Activated T-cell treated with anti-CD3 and anti-CD28 coated beads, Interleukin-2, amount 50 U/mL, for 72 hours (primary cell): ENCODE measurements at places on chromosomes 12 and 14. TPM values are rescaled to one million over a fixed set of nuclear protein-coding genes. Genes with fewer than 3 reads are reported as not detected.

GRCh38 chr14:51219473-51220448 is 20.3 kb upstream of the TMX1 start:
- no peaks in the 10 kb centered on the region for H3K4me1 ChIP-seq
- H3K27me3 ChIP-seq: no peaks in the 10 kb centered on the region
- H3K4me3 ChIP-seq: no peak overlapping the region
- no peak overlapping the region for H3K27ac ChIP-seq
- DNase-seq: no peak

GRCh38 chr14:71694591-71695530 is 237.4 kb upstream of the RGS6 start:
- H3K36me3 ChIP-seq: peaks cover 8% of the 10 kb centered on the region
- H3K27ac ChIP-seq: no peak overlapping the region
- H3K4me1 ChIP-seq: peaks cover 14% of the 10 kb centered on the region

GRCh38 chr14:65184032-65184764 is 81.9 kb upstream of the MAX start:
- H3K36me3 ChIP-seq: peaks cover 6% of the 10 kb centered on the region
- no peak for DNase-seq
- no peak overlapping the region for H3K4me3 ChIP-seq
- peaks cover 23% of the 10 kb centered on the region for H3K27me3 ChIP-seq

Gene ANO2
- total RNA-seq: not detected

Gene ZNF839
- 21.5 TPM for total RNA-seq

DNA sequence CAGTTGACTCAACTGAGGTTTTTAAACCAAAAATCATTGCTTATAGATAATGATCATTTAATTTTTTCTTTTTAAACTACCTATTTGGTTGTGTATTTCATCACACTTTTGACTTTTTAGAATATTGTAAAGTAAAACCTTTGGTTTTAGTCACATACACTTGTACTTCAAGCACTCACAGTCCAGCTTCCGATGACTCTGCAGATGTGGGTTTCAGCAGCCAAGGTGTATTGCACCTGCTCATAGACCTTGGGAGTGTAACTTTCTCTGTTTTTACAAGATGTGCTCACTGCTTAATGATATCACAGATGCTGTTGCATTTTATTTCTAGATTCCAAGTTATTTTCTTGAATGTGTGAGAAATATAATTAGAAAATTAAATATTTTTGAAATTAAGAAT is 188.3 kb upstream of the SLC38A2 start:
- H3K27ac ChIP-seq: no peak overlapping the region
- H3K4me1 ChIP-seq: peaks cover 56% of the 10 kb centered on the region
- no peak for DNase-seq

Gene ITGA7
- total RNA-seq: 8.9 TPM

DNA sequence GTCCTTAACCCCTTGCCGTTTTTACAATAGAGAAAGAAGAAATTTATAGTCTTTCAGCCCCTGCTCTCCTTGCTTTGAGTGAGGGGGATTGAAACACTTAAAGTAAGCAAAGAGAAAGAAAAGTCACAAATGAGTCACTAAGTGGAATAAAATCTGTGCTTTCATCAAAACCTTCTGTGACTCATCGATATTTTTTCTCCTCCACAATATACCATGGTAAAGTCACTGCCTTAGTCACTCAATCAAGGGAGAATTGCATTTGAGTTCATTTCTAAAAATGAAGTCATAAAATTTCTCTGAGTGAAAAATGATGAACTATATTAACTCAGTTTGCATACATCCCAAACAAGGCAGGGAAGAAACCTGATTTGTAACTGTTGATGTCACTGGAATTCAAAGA is 470.3 kb downstream of the FOXG1 start:
- no peak overlapping the region for H3K27ac ChIP-seq
- H3K27me3 ChIP-seq: no peaks in the 10 kb centered on the region
- H3K36me3 ChIP-seq: no peaks in the 10 kb centered on the region
- no peak overlapping the region for H3K4me3 ChIP-seq
- no peaks in the 10 kb centered on the region for H3K4me1 ChIP-seq

- H3K4me3 ChIP-seq: no peak overlapping the region
- no peaks in the 10 kb centered on the region for H3K4me1 ChIP-seq
- no peak overlapping the region for H3K27ac ChIP-seq
- DNase-seq: no peak
Observed at GRCh38 chr12:66379616-66380015, 77.3 kb downstream of the HELB start.

Gene MCRS1
- 59.4 TPM for total RNA-seq

GRCh38 chr14:21874167-21874566 is 200.5 kb upstream of the OR4E1 start:
- no peaks in the 10 kb centered on the region for H3K27me3 ChIP-seq
- peak overlapping the region; percentile 54 for H3K4me3 ChIP-seq
- DNase-seq: no peak
- peak overlapping the region; percentile 42 for H3K27ac ChIP-seq
- peaks cover 37% of the 10 kb centered on the region for H3K4me1 ChIP-seq
- H3K36me3 ChIP-seq: no peaks in the 10 kb centered on the region

Gene DAZAP2
- 114 TPM for total RNA-seq

Gene PRIMA1
- not detected for total RNA-seq

DNA sequence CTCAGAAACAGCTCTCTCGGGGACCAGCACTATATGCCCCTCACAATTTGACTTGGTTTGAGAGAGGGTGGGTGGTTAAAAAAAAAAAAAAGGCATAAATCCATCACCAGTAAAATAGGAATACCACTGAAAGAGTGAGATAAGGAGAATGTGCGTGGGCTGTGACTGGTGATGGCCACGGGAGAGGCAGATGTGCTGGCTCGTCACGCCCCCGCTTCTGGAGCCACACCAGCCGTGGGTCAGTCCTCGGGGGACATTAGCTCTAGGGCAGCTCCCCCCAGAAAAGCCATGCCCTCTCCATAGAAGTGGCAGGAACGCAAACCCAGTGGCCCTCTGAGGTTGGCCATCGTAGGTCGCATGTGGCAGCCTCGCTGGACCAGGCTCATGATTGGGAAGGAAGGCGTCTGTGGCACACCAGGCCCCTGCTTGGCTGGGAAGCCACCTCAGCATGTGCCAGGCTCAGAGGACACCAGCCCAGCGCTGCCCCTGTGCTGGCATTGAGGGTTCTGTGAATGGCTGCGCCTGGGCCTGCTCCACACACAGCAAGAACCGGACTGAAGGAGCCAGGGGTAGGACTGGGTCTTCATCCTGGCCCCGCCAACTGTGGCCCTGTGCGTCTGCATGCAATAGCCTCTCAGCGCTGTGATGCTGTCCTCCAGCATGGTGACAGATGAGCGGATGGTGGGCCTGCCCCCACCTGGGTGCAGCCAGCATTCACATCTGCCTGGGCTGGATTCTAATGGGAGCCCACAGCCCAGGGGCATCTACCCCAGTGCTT is 110.5 kb downstream of the PIWIL1 start:
- no peak for DNase-seq
- H3K4me3 ChIP-seq: no peak overlapping the region
- no peak overlapping the region for H3K27ac ChIP-seq
- H3K36me3 ChIP-seq: no peaks in the 10 kb centered on the region
- no peaks in the 10 kb centered on the region for H3K4me1 ChIP-seq

- no peak for DNase-seq
- H3K36me3 ChIP-seq: no peaks in the 10 kb centered on the region
- H3K4me1 ChIP-seq: no peaks in the 10 kb centered on the region
- no peak overlapping the region for H3K27ac ChIP-seq
- no peaks in the 10 kb centered on the region for H3K27me3 ChIP-seq
- H3K4me3 ChIP-seq: no peak overlapping the region
Observed at GRCh38 chr12:78034025-78034424, 203.3 kb downstream of the NAV3 start.

DNA sequence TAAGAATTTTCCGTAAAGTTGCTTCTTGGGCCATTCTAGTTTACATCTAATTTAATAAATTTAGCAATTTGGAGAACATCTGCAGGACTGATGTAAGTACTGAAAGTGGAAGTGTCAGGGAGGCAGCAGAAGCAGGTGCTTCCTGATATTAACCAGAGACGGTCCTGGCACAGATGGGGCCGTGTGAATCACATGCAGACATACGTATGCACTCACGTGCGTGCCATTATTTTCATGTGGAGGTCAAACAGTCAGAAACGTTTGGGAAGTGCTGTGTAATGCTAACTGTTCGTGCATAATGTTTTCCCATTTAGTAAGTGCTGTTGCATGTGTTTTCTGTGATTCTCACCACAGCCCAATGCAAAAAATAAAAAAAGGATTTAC is 87.8 kb upstream of the DYNC1H1 start:
- peak overlapping the region; percentile 82 for H3K27ac ChIP-seq
- H3K36me3 ChIP-seq: peaks cover 4% of the 10 kb centered on the region
- no peaks in the 10 kb centered on the region for H3K27me3 ChIP-seq
- peaks cover 90% of the 10 kb centered on the region for H3K4me1 ChIP-seq
- H3K4me3 ChIP-seq: peak overlapping the region; percentile 63
- DNase-seq: peak; percentile 72
